ENCODE measurements at places on chromosomes 12 and 14.
A peak's percentile ranks its signal among the peaks of the same experiment; 100 is the strongest.

DNA sequence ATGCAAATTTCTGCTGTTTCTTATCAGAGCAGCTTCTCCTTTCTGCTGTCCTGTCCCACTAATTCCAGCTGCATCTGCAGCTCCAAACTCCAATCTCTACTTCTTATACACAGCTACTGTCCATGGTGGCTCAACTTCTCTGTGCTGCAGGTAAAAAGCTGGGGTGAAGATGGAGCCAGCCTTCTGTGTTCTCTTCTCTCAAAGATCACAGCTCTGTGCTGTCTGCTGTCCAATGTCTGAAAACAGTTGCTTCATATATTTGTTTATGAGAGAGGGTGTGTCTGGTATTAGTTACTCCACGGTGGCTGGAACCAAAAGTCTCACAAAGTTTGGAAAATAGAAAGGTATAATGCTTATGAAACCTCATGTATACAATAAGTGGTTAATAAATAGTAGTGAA, 445.8 kb upstream of the TBX3 start:
- DNase-seq: no peak

DNA sequence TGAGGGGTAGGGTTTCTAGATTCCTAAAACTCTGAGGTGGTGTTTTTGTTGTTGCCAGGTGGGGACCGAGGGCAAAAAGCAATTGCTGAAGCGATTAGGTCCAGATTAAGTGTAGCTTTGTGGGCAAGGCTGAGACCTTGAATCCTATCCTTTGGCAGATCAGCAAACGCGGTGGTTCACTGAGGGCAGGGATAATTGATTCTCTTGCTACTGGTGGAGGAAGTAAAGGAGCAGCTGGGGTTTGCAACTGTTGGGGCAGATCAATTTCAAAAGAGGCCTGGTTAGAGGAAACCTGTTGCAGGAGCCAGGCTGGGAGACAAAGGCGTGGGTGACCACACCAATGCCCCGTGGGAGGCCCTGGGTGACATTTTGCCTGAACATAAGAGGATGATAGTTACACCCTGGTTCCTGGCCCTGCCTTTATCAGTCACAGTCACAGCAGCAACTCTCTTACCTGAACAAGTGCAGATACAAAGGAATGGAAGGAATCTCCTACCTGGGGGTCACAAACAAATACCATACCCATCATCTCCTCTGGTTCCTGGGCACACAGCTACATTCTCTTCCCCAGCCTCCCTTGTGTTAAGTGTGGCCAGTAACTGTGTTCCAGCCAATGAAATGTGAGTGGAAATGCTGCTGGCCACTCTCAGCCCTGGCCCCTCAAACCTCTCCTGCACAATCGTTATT, 43.3 kb upstream of the RASSF3 start:
- DNase-seq: no peak

- no peak for DNase-seq
Measured at GRCh38 chr12:97336900-97337751, 125.5 kb upstream of the RMST start.

GRCh38 chr14:54901380-54902142, 1.1 kb downstream of the GCH1 start:
- DNase-seq: no peak

DNA sequence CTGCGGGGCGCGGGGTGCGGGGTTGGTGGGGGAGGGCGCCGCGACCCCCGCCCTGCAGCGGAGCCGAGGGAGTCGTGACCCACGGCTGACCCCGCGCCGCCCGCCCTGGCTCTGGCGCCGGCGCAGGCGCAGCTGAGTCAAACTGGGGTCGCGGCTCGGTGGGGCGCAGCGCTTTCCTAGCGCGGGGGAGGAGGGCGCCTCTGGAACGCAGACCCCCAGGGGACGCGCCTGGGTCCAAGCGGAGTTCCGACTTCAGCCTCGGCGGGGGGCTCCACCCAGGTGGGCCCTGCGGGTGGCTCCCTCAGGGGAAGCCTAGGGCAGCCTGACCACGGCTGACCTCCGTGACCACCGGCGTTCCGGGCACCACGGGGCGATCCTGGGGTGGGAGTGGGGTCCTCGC, 467 bp upstream of the ANHX start:
- no peak for DNase-seq

DNA sequence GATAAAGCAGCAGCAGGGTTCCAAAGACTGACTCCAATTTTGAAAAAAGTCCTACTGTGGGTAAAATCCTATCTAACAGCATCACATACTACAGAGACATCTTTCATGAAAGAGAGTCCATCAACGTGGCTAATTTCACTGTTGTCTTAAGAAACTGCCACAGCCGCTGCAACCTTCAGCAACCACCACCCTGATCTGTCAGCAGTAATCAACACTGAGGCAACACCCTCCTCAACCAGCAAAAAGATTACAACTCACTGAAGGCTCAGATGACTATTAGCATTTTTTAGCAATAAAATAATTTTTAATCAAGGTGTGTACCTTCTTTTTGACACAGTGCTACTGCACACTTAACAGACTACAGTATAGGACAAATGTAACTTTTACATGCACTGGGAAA, 6.6 kb downstream of the CAPRIN2 start:
- DNase-seq: no peak

GRCh38 chr14:89899917-89900663, 54.4 kb downstream of the EFCAB11 start:
- DNase-seq: no peak

GRCh38 chr12:29208936-29209701, 60.0 kb downstream of the FAR2 start:
- DNase-seq: no peak

DNA sequence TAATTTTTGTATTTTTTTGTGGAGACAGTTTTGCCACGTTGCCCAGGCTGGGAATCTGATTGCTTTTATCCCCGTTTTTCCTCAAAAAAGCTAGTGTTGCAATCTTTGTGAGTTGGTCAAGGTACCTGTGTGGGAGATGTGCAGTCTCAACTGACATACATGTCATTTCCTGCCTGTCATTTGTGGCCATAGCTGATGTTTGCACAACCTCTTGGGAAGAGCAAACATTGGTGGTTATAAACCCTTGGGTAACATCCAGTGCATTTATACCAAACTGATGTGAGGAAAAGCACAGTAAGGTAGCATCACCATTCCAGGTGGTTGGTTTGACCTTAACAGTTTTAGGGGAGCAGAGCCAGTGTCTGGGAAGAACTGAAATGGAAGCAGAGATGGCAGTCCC, 54.7 kb downstream of the ATG14 start:
- DNase-seq: peak; percentile 61

DNA sequence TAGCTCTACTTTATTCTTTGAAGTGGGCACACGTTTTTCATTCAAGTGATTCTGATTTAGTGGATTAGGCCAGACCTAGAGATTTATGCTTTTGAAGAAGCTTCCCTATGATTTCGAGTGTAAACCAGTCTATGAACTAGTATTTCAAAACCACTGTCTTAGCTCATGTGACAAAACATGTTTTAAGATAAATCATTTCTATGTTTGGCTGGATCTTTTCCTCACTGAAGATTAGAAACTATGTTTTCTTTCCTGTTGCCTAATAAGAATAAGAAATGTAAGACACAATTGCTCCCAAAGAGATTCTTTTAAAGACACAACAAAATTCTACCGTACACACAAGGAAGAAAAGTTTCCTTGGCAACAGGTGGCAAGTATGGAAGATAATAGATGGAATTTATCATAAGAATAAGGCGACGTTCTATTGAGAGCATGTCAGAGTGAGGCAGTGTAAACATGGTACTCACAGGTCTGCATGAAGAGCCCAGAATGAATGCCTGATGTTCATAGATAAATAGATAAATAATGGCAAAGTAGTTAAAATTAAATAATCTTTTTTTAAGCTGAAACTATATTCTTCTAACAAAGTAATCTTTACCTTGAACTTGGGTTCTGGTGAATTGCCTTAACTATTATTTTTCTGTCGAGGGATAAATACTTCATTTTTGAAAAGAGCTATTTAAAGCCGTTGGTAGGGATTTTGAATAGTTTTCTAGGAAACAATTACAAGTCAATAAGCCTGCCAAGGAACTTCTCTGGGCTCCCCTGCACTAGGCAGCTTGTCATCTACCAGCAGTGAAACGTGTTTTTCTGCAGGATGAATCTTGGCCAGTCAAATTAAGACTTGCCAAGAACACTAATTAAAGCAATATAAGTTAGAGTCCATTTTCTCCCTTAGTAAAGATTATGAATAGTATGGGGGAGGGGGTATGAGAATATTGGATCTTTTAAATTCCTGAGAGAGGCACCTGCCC, 34.1 kb upstream of the C12orf75 start:
- DNase-seq: no peak

- DNase-seq: peak; percentile 73
Measured at GRCh38 chr14:73491256-73492042, 716 bp downstream of the RIOX1 start.

DNA sequence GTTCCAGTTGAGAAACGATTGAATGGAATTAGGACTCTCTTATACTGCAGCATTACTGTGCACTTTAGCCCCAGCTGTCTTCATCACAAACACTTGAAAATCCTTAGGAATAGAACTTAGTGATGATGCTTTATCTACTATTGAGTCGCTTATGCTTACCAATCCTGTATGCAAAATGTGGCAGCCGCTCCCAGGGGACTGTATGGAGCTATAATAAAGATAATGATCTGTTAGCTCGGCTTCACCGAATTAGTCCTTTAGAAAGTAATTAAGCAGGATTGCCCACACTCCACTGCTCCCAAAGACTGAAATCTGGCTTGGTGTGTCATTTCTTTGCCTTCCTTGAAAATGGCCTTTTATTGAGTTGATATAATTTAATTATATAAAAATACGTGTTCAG, 10.6 kb downstream of the EML1 start:
- DNase-seq: no peak

DNA sequence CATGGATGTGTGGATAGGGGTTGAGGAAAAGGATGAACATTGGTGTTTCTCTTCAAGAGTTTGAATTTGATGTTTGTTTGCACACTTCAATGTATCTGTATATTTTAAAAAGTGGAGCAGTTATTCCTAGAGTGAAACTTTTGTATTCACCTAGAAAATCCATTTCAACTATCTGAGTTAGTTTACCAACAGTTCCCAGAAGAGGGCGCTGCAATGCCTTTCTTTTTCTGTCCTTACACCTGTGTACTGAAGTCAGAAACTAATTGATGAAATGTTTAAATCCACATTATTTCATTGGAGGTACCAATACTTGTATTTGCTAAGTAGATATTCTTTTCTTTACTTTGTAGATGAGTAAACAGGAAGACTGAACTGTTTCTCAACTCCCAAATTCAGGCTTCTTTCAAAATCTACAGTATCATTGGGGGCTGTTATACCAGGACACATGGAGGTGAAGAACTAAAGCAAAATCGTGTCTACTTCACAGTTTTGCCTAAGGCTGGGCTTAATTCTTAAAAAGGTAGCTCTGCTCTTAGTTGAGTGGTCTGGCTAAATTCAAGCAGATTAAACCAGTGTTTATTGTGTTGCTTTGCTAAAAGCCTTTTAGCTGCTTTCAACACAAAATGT, 26.6 kb upstream of the KLRB1 start:
- no peak for DNase-seq

GRCh38 chr14:96098309-96098998, 59.3 kb downstream of the C14orf132 start:
- DNase-seq: peak; percentile 74

- peak; percentile 32 for DNase-seq
Measured at GRCh38 chr14:58639842-58640484, 2.2 kb downstream of the DACT1 start.

GRCh38 chr14:69027242-69027913, 48.3 kb upstream of the ACTN1 start:
- no peak for DNase-seq

DNA sequence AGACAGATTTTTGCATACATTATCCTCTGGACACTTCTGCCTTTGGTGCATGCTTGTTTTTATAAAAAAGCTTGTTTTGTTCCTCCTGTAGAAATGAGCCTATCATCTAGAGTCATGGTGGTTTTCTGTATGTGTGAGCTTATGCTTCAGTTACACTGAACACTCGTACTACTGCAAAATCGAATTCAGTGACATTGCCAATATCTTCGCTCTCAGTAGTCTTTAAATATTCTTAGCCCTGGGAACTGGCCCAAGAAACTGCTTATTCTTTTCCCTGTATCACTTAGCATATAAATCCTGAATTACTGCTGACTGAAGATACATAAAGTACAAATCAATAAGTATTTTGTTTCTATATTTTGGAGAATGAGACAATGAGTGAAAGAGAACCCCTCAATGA, 70.5 kb downstream of the RGS6 start:
- no peak for DNase-seq

DNA sequence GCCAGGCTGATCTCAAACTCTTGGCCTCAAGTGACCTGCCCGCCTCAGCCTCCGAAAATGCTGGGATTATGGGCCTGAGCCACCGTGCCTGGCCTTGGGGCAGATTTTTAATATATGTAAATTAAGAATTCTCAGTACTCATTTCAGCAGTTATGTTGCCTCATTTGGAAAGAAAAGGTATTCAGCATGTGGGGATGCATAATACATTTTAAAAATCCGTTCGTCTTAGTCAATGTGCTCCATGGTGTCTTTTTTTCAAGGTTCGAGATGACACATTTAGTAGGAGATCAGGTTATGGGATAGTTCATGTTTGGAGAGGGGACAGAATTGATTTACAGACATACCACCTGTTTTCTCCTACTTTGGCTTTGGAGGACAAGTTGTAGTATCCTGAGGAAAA, 10.2 kb downstream of the SYNE2 start:
- no peak for DNase-seq

GRCh38 chr12:68178184-68178583, 18.6 kb upstream of the IFNG start:
- DNase-seq: no peak

DNA sequence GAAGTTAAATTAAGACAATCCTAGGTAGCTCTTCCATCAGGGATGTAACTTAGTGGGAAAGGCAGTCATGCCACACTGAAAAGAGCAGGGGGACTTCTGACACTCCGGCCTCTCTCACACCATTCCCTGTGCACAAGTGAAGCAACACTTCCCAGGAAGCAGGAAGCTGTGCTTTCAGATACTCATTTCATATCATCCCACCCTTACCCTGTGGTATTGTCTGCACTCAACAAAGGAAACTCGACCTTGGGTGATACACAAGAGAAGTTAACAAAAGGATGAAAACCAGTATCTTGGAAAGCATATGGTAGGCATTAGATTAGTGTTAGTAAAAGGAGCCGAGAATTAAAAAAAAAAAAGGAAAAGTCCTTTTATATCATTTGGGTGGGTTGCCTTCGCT, 61.3 kb upstream of the MDM1 start:
- DNase-seq: no peak

DNA sequence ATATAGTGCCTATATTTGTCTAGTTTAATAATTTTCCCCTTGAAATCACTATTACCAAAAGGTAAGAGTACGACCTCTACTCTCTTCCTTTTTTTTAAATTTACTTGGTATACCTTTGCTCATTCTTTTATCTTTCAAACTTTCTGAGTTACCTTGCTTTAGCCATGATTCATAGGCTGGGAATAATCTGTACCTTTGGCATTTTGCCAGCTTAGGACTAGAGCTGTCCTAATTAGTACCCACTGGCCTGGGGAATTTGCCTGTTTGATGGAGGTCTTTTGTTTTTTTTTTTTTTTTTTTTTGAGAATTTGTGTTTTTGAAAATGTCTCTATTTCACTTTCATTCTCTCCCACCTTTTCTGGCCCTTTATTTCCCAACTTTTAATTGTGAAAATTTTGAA, 8.7 kb upstream of the SLC4A8 start:
- no peak for DNase-seq

GRCh38 chr12:27332714-27333402, at the start of gene BMAL2:
Gene BMAL2, plus strand, starts transcription at chr12:27332836. Its CDS starts 237 bp downstream, at chr12:27333073.
- DNase-seq: peak; percentile 25
